Aorta (tissue), 5 donors: ENCODE measurements at places on chromosomes 6 and 20.

DNA sequence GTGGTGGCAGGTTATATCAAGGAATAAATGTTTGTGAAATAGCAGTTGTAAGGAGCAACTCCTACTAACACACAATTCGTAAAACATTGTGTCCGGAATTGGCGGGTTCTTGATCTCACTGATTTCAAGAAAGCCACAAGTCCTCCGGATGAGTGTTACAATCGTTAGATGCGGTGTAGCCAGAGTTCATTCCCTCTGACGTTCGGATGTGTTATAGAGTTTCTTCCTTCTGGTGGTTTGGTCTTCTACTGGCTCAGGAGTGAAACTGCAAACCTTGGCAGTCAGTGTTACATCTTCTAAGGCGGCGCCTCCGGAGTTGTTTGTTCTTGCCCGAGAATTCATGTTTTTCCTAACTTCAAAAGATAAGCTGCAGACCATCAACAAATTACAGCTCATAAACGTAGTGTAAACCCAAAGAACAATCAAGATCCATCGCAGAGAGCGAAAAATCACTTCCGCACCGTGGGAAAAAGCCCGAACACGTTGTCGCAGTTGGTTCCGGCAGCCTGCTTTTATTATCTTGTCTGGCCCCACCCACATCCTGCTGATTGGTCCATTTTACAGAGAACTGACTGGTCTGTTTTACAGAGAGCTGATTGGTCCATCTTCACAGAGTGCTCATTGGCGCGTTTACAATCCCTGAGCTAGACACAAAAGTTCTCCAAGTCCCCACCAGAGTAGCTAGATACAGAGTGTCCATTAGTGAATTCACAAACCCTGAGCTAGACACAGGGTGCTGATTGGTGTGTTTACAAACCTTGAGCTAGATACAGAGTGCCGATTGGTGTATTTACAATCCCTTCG, 58.2 kb downstream of the TRIM27 start:
- DNase-seq, result no peak

DNA sequence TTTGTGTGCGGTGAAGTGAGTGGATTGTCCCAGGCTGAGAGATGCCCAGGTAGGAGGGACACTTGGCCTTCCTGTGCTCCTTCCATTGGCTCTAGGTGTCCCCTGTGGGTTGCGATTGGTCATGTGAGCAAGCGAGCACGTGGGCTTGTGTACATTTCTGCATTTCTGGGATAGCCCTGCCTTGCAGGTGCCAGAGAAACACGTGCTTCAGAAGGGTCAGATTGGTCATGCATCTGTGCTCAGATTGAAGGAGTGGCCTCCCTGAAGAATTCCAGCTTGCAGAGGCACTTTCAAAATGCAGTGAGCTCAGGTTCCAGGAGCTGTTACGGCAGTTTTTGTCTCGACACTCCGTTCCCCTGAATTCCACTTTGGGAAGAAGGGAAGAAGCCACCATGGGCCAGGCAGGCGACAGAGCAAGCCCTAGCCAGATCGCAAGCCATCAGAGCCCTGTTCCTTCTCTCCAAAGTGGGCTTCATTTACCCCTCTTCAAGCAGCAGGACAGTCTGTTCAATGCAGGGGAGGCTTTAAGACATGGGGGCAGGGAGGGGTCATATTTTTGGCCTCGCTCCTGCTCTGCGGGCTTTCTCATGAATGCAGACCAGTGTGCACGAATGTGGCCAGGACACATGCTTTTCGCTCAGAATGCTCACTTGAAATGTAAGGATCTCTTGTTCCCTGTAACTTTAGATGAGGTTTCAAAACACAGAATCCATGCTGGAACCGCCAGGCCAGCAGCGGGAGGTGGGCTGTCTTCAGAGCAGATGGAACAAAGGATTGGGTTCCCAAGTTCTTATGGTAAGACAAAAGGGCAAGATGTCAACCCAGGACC, 78.6 kb upstream of the AKAP12 start:
- no peak for DNase-seq

DNA sequence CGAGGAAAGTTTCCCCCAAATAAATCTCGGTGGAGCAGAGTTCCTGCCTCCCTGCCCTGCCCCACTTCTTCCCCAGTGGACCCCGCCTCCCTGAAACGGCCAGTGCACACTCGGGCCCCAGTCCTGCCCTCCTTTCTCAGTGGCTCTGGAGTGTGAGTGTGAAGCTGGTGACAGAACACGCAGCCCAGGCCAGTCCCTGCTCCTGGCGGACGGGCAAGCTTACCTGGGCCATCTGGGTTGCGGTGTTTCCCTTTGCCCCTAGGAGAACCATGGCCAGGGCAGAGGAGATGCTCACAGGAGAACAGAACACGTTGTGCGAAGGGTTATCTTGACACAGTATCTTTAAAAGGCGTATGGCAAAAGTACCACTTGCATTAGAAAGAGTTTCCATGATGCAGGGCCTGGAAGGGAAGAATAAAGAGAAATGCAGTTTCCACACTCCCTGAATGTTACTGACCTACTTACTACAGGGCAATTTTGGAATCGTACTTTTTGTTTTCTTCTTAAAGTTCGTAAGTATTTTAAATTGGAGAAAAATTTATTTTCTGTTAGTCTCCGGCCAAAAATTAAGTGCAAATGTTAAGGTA, 2.8 kb downstream of the SERPINB9 start:
- no peak for DNase-seq

GRCh38 chr6:13767121-13767808, 47.1 kb downstream of the MCUR1 start:
- peak; percentile 80 for DNase-seq

- DNase-seq, result no peak
Measured at GRCh38 chr20:6866741-6867140, 99.3 kb downstream of the BMP2 start.

DNA sequence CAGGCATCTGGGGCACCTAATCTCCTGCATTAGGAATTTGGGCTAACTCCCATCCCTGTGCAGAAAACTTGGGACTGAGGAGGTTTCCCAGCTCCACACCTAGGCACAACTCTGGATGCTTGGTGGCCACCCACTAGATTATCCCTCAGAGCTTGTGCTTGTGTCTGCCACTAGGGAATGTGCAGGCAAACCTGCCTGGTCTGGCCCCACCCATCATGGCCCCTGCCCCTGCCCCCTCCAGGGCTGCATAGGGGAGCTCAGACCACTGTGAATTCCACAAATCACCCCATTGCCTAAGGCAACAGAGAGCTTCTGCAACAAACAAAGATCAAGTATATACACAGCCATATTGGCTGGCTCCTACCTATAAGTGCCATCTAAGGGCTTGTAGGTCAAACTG, 31.1 kb downstream of the STMND1 start:
- DNase-seq, result no peak

- DNase-seq, result no peak
Measured at GRCh38 chr6:157088841-157089240, 234.5 kb downstream of the TMEM242 start.

DNA sequence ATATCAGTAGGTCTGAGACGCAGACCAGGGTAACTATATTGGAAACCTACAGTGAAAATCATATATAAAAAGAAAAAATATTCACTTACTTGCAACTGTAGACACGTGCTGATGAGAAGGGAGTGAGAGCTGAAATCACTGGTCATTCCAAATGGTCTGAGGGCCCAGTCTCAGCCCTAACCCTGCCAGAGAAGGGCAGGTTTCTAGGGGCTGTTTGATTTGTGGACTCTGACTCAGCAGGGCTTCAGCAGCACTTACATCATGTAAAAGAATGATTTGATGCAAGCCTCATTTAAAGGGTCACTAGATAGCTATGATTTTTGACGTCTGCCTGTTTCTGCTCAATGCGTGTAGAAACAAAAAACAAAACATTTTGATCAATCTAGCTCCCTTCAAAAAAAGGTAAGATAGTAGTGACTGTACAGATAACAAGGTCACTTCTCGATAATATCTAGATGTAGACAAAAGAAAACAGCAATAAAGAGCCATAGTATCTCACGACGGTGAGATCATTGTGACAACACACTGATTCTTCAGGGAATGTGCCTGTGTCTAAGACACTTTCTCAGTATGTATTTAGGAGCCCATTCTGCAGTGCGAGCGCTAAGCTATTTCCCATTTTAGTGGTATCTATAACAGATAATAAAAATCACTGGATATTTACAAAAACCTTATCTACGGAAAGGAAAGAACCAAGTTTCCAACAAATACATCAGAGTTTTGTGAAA, 307.2 kb downstream of the HIVEP2 start:
- no peak for DNase-seq

DNA sequence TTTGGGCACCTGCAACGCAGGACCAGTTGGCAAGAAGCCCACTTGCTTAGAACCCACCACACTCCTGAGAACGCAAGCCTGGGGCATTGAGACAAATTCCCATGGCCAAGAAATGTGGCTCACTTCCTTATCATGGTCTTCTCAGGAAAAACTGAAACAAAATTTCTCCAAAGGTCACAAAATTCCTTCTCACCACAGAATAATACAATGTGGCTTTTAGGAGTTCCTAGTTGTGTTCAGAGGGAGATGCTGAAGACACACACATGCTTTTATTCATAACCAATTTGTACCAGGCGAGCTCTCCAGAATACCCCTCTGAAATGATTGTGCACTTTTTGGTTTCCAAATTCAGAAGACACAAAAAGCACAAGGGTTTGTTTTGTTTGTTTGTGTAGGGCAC, 31.6 kb downstream of the ADTRP start:
- DNase-seq, result no peak

- no peak for DNase-seq
Measured at GRCh38 chr6:130525408-130525807, 159.6 kb downstream of the TMEM200A start.

GRCh38 chr6:125219361-125219895, 65.9 kb downstream of the TPD52L1 start:
- no peak for DNase-seq

DNA sequence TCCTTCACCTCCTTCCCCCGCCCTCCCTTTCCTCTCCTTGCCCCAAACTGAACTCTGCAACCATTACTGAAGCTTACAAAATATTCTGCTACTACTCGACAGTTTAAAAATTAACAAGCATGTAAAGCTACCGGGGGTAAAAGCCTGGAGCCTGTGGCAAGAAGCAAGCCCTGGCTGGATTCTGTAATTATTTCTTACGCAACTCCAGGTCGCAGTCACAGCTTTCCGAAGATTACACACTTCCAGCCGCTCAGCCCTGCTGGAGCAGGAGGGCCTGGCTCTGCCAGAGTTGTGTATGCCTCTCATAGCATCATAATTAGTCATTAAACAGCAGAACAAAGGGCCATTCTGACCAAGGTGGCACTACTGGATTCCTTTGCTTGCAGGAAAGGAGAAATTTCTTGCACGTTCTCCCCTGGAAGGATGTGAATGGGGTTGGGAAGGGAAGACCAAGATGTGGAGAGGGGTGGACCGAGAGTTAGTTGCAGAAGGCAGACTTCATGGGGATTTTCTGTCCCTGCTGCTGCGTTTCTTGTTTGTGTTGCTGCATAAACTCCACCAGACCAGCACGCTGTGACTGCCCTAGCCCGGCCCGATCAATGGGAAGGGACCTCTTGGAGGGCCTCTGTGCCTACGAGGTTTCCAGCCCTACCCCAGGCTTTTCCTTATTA, 23.6 kb downstream of the FOXQ1 start:
- no peak for DNase-seq

DNA sequence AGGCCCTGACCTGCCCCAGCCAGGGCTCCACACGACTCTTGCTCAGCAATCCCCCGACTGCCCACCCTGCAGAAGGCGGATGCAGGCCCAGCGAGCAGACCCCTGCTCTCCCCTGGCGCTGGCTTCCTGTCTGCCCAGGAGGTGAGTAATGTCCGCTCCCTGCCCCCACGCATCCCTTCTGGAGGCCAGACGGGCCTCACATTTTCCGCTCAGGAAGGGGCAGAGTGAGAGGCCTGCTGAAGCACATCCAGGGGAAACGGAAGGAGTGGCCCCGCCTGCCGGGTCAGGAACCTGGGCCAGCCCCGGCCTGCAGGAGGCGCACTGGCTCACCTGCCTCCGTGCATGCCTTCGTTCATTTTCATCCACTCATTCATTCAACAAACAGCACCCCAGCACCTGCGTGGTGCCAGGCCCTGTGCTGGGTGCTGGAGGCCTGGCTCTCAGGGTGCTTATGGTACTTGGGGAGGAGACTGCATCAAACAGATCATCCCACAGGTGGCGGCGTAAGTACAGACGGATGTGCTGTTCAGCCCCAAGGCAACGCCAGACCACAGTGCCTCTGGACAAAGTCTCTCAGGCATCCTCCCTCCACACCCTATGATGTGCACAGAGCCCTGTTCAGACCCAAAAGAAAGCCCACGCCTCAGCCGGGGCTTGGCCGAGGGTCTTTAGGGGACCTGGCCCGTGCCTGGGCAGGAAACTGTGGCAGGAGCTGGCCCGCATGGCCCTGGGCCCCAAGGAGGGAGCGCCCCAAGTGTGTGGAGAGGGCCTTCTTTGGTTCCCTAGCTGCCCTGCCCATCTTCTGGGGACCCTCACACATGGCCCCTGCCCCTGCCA, 112.1 kb downstream of the ASXL1 start:
- DNase-seq, result no peak

GRCh38 chr20:9837634-9838033, 1.2 kb downstream of the PAK5 start:
- no peak for DNase-seq

DNA sequence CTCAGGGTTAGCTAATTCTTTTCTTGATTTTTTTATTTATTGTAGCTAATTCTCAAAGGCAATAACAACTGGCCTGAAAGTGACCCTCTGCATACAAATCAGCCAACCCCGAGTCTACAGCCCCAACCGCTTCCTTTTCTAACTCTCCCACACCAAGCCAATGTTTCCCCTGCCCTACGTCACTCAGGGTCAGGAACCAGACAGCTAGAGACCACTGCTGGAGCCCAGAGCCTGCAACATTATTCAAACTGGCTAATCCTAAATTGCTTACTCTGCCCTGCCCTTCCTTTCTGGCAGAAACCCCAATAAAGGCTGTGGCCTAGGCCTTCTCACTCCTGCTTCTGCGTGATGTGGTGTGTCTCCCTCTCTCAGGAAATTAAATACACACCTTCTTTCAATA, 320.7 kb downstream of the CBLN4 start:
- no peak for DNase-seq

DNA sequence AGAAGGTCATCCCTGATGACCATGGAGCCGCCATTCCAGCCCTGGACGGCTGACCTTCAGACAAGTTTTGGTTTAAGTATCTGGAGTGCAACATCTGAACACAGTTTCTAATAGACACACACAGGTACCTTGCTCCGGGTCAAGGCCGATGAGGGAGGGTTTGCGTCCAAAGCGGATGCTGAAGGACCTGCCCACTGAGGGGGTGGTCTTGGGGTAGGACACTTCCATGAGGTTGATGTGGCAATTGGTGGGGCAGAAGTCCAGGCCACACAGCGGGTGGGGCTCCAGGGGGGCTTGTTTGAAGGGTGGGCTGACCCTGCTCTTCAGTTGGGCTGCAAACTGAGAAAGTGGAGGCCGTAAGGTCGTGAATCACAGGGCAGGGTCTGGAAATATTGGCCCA, 177.9 kb downstream of the PREX1 start:
- DNase-seq, result no peak

- no peak for DNase-seq
Measured at GRCh38 chr6:52020945-52021570, 66.4 kb downstream of the PKHD1 start.
